ENCODE measurements at places on chromosomes 12 and 14.

DNA sequence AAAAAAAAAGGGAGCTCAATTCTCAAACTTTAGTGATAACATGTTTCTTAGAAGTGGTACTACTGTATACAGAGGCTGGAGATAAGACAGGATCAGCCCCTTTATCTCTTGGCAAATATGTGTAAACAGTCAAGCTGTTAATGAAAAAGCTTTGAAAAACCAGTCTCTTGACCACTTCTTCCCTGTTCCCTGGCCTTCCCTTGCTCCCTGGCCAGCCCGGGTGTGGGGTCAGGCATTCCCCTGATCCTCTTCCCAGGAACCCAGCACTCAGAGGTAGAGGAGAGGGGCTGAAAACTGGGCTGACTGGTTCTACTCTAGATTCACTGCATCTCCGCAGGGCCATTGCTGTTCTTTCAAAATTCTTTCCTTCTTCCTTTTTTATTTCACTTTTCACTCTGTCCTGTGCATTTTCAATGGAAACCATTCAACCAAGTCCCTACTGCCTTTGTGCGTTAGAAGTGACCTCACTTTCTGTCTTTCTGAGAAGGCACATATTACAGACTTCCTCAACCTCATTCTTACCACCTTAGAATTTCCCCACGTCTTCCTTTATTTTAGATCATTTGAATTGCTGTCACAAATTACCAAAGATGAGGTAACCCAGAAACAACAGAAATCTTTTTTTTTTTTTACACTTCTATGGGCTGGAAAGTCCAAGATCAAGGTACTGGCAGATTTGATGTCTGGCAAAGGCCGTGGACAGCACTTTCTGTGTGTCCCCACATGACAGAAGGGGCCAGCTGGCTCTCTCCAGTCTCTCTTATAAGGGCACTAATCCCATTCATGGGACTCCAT is 5.7 kb downstream of the GNG2 start:
- no peak for DNase-seq

- DNase-seq, result no peak
Observed at GRCh38 chr14:63910583-63911363, 58.0 kb downstream of the SYNE2 start.

DNA sequence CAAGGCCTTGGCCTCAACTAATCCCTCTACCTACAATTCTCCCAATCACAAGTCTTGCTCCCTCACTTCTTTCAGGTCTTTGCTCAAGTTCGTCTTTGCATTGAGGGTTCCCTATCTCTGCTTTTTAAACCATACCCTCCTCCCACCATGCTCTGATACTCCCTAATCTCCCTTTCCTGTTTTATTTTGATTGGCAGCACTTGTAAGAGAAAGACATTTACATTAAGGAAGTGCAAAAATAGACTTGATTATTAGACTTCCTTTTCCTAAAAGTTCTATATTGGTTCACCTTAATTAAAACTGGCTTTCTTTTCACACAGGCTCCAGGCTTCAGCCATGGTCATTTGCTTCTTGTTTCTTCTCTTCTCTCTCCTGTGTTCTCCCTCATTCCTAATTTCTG is 18.3 kb upstream of the WIF1 start:
- no peak for DNase-seq

GRCh38 chr12:121525411-121525810 is 55.4 kb downstream of the KDM2B start:
- no peak for DNase-seq

DNA sequence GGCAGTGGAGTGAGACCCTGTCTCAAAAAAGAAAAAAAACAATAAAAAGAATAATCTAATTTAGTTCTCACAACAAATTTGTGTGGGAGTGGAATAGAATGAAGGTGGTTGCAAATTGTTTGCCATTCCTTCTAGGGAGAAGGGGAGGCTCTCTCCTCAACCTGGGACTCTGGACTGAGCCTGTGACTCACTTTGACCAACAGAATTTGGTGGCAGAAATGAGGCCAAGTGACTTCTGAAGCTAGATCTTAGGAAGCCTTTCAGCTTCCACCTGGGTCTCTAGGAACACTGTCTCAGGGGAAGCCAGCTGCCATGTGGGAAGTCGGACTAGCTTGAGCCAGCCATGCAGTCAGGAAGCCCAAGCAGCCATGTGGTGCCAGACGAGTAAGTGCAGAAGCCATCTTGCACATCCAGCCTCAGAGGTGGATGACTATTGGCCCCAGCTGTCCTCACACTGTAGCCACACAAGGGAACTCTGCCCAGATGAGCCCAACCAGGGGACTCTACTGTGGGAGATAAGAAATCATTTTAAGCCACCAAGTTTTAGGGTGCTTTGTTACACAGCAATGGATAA is 14.4 kb downstream of the ALDH2 start:
- no peak for DNase-seq

DNA sequence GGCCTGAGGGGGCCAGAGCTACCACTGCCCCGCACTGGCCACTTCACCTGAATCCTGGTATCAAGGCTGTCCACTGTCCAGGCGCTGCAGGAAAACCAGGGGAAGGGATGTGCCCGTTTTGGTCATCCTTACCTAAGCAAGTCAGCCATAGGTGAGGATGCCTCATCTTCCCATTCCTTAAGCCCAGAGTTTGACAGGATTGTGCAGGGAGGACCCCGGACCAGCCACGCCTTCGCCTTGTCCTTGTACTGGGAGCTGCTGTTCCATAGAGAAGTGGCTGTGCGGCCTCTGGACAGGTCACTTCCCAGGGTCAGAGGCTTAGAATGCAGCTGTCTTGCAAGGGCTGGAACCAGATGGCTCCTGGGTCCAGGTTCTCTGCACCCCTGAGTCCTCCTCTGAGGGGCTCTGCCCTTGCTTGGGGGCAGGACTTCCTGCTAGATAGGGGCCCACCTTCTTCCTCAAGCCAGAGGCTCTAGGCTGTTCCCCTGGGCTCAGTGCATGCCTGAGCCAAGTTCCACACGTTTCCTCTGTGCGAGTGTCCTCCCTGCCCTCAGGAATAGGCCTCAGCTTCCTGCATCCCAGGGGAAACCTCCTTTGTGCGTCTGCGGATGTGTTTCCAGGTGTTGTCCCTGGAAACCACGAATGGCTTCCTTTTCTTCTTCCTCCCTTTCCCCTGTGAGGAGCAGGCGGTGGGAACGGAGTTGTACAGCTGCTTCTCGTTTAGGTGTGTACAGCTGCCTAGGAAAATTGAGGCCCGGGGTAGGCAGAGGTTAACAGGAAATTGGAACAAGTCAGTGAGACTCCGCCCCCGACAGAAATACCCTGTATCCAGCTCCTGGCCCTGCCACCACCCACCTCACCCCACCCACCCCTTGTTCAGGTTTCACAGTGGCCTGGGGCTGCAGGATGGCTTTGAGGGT is 54.3 kb upstream of the RIN3 start:
- no peak for DNase-seq

DNA sequence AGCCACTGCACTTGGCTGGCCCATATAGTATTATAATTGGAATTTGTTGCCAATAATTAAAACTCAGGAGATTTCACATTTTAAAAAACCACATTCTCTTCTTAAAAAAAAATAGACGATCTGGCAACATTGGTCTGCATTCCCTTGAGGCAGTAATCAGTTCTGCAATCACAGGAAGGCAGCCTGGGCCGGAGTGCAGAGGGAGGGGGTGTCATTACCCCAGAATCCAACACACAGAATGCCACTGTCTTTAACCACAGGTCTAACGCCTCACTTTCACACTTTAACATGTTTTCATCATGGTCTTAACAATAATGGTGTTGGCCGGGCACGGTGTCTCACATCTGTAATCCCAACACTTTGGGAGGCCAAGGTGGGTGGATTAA is 100.1 kb downstream of the SCARB1 start:
- DNase-seq, result no peak

- DNase-seq, result no peak
Observed at GRCh38 chr12:62891805-62892549, 43.0 kb downstream of the PPM1H start.

DNA sequence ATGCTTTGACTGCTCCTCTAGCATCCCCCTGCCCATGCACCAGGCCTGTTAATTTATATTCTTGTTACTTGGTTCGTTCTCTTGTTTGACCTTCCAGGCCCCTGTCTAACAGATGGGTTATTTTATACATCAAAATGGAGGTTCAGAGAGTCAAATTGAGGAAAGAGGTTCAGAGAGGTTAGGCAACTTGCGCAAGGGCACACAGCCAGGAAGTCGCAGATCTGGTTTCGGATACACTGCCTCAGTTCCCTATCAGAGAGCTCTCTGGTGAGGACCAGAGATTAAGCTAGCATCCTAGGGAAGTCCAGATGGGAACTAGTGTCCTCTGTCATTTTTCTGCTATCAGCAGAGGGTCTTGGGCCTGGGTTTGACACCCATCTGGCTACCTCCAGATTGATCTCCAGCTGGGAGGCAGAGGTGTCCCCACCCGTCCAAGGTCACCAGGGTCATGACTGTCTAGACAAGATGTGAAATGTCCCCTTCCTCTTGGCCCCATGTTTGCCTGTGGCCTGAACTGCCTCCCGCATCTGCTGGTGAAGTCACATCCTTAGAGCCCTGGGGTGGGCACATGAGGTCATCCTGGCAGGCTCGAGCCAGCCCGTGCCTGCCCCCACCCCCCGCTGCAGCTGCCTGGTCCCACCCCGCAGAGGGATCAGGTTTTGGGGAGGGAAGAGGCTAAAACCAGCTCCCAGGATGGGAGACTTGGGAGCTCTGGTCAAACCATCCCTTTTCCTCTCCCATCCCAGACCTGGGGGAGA is 84.3 kb upstream of the NCOR2 start:
- no peak for DNase-seq

GRCh38 chr14:55297611-55298499 is 26.6 kb downstream of the FBXO34 start:
- no peak for DNase-seq

GRCh38 chr12:93060666-93061472 is 131.8 kb upstream of the EEA1 start:
- no peak for DNase-seq

GRCh38 chr12:71061451-71061850 is 96.3 kb downstream of the TSPAN8 start:
- no peak for DNase-seq

GRCh38 chr12:110694330-110694901 is 5.5 kb upstream of the HVCN1 start:
- no peak for DNase-seq

DNA sequence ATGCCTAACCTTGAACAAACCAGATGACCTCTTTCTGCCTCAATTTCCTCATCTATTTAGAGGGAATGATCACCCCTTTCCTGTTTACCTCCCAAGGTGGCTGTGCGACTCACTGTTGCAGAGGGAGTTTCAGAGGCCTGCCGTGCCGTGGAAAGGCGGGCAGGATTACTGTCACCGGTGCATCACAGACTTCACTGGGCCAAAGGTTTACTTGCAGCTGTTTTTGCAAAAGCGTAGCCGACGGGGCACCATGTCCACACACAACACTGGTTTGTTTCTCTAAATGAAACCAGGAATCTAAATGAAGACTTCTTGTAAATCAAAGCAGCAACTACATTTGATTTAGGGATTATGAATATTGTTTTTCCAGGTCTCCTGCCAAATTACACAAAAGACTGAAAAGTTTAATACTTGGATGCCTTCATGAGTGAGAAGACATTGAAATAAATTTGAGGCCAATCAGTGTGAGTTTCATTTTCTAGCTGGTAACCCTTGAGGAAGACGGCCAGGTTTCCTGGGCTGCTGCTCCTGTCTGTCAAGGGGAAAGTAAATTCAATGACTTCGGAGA is 696.1 kb upstream of the TMEM132C start:
- DNase-seq, result no peak

DNA sequence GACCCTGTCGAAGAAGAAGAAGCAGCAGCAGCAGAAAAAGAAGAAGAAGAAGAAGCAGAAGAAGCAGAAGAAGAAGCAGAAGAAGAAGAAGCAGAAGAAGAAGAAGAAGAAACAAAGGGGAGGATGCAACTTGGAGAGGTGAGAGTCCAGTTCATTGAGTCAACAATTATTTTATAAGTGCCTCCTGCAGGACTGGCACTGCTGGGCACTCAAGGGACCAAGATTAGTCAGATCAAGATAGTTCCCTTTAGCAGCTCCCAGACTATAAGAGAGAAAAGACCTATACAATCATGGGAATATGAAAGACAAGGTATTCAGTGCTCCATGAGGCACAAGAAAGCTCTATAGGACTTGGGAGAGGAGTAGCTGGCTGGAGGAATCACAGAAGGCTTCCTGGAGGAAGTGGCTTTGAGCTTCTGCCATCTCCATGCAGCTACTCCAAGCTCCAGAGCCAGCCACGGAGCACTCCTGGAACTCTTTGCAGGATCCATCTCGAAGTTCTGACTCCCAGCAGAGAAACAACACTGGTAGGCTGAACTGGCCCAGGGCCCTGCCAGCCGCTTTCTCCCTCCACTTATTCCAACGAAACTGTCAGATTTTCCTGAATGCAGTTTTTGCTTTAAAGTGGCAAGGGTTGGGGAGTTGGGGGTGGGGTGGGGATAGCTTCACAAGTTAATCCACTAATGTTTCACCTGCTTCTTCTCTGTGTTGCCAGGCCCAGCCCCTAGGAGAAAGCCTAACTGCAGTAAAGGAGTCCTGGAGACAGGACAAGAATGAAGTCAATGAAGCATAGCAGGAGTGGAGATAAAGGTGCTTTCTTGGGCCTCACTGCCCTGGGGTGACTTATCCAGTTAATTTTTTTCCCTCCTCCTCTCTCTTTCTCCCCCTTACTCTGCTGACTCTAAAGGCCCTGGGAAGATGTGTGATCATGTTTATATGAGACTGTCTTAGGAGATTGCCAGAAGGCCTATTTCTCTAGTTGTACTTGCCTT is 140.1 kb upstream of the PARP11 start:
- DNase-seq, result no peak

DNA sequence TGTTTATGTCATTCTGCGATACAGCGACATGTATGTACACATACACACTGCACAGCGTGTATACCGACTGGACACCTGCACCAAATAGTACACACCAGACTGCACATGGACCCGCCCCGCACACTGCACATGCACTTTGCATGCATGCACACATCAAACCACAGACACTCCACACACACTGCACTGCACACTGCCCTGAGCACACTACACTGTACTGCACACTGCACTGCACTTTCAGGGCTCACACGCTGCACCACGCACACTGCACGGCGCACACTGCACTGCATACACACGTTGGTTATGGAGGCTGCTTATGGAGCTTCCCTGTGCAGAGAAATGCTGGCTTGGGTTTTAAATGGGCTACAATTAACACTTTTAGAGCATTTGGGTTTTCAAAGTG is 1.6 kb downstream of the PAPLN start:
- no peak for DNase-seq

DNA sequence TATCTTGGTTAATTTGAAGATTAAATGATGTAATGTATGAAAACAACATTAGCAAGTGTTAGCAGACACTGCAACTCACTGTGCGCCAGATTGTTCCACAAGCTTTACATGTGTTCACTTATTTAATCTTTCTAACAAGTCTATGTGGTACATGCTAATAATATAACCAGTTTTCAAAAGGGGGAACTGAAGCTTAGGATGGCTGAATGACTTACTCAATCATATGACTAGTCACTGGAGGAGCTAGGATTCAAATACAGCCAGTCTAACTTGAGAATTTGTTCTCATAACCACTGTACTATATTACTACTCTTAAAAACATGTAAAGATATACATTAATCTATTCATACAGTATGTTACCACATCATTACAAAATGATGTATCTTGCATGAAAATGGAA is 60.5 kb upstream of the LRIG3 start:
- no peak for DNase-seq
